ENCODE measurements at places on chromosomes 7 and 10.

DNA sequence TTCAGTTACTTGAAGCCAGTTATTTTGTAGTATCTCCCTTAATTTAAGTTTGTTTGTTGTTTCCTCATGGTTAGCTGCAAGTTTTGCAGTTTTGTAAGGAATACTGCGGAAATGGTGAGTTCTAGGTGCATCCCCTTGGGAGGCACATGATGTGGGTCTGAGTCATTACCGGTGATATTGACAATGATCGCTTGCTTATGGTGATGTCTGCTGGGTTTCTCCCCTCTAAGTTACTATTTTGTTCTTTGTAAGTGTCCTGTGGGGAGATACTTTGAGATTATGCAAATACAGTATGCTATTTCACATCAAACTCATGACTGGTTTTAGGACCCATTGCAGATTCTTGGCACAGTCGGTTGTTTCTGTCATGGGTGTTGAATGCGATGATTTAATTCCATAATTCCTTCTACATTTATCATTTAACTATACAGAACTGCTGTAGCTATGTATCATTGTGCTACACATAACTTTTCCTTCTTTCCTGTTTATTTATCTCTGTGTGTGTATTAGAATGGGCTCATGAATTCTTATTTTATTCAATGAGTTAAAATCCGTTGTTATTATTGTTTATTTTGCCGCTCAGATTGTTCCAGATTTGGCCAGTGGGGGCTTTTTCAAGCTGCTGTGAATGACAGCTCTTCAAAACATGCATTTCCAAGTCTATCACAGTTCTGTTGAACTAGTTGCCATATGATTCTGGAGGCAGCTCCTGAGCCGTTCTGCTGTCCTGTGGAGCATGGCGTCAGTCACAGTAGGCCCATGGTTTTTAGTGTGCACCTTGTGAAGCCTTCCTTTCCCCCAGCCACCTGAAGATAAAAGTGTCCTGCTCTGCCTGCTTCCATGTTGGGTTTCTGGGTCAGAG lies 18.4 kb downstream of the TSPAN14 start:
- DNase-seq: peak; percentile 84

- no peak for DNase-seq
Observed at GRCh38 chr7:12961910-12962480, 274.6 kb downstream of the ARL4A start.

DNA sequence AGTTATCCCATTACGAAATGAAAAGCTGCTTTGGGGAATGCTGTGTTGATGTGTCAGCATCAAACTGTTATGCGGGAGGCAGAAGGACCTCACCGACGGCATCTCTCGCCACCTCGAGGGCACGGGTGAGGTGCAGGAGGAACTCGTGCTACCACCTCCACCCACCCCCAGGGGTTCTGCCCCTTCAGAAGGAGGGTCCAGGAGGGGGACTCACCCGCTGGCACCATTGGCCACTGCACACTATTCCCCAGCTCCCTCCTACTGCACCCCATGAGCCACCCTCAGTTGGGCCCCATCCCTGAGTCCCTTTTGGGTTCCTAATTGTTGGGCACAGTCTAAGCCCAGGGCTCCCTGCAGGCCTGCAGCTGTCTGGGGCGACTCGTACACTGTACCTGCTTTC lies 236.6 kb downstream of the PTPRN2 start:
- DNase-seq: no peak

DNA sequence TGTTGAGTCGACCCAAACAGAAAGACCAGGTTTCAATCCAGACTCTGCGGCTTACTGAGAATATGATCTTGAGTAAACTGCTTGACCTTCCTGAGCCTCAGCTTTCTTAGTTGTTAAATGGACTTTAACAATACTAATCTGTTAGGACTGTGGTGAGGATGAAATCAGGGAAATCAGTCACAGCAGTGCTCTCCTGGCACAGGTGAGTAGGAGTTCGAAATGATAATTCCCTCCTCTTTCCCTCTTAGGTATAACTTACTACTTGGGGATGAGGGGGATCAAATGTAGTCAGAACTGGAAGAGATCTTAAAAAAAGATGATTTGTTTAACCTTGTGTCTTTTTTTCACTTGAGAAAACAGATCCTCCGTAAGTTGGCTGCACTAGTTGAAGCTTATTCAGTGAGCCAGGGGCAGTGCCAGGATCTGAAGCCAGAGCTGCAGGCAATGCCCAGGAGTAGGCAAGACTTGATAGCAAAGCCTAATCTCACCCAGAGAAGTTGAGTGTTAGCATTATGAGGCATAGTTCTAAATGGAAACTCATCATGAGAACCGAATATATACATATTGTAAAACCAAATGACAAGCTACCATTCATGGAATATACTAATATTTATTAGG lies 1.8 kb upstream of the MAGI2 start:
- DNase-seq: no peak

DNA sequence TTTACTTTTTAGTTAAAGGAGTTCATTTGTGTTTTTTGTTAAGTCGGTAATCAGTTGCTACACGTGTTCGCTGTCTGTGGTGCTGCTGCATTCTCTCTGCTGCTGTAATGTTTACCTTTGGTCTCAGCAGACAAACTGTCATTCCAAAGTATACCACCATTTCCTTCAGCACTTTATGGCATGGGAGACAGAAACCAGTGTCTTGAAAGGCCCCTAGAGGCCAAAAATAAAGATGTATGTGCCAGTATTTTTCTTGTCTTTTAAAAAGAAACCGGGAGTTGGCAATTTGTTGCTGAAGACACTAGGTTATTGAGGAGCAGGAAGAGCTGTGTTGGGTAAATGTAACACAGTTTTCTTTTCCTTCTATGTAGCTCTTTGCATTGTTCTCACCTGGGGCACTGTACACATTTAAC lies 24.1 kb downstream of the ZNF92 start:
- DNase-seq: peak; percentile 34

DNA sequence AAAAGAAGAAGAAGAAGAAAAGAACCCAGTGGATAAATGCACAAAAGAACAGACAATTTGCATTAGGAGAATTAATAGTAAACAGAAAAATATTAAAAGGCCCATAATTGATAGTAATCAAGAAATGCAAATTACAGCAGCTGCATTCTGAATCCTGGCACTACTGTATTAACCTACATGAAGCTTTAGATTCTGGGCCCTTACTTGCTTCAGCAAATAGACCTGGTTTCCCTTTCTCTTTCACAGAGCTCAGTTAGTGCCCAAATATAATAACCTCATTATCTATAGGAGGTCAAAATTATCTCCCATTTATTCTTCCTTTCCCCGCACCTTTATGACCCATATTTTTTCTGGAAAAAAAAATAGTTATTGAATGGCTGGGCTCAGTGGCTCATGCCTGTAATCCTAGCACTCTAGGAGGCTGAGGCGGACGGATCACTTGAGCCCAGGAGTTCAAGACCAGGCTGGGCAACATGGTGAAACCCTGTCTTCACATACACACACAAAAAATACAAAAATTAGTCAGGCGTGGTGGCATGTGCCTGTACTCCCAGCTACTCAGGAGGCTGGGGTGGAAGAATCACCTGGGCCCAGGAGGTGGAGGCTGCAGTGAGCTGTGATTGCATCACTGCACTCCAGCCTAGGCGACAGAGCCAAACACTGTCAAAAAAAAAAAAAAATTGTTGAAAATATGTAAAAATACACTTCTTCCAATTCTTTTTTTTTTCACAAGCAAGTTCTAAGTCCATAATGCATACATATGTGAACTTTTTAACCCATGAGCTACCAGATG lies 36.0 kb upstream of the PIK3AP1 start:
- no peak for DNase-seq

DNA sequence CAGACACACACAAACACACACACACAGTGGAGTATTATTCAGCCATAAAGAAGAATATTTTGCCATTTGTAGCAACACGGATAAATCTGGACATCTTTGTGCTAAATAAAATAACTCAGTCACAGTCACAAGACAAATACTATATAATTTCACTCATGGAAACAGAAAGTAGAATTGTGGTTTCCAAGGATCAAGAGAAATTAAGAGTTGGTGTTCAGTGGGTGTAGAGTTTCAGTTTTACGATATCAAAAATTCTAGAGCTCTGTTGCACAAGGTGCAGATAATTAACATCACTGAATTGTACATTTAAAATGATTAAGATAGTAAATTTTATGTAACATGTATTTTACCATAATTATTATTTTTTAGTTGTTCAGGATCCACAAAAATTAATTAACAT lies 1235.0 kb downstream of the XPNPEP1 start:
- DNase-seq: no peak

DNA sequence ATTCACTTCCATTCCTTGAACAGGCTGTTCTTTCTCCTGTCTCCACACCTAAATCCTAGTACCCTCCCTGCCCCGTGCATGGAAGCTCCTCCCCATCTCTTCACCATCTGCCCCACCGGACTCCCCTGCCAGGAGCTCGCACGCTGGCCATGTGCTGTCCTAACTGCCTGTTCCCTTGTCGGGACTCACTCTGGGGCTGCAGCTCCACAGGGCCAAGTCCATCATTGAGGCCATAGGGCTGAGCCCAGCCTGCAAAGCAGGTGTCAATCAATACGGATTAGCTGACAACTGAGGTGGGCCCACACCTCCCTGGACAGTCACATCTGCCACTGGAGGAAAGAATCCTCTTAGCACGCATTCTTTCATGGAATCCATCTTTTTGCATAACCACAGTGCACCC lies 41.4 kb upstream of the DMBT1 start:
- no peak for DNase-seq

GRCh38 chr10:35465673-35466072 lies 129.4 kb downstream of the CCNY start:
- no peak for DNase-seq

DNA sequence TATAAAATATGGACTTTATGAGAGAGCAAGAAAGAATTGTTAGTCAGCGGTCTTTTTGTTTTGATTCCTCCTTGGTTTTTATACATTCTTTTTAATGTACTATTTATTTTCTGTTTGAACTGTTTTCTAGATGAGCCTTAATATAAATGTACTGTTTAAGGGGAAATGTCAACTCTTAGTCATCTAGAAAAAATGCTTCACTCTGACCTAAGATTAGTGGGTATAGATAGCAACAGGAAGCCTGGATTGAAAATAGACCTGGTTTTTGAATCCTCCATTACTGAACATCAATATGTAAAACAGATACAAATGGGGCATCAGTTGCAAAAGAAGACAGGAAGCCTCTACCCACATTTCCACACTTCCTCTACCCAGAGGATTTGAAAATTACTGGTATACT lies 87.8 kb downstream of the CHRM2 start:
- DNase-seq: peak; percentile 73

DNA sequence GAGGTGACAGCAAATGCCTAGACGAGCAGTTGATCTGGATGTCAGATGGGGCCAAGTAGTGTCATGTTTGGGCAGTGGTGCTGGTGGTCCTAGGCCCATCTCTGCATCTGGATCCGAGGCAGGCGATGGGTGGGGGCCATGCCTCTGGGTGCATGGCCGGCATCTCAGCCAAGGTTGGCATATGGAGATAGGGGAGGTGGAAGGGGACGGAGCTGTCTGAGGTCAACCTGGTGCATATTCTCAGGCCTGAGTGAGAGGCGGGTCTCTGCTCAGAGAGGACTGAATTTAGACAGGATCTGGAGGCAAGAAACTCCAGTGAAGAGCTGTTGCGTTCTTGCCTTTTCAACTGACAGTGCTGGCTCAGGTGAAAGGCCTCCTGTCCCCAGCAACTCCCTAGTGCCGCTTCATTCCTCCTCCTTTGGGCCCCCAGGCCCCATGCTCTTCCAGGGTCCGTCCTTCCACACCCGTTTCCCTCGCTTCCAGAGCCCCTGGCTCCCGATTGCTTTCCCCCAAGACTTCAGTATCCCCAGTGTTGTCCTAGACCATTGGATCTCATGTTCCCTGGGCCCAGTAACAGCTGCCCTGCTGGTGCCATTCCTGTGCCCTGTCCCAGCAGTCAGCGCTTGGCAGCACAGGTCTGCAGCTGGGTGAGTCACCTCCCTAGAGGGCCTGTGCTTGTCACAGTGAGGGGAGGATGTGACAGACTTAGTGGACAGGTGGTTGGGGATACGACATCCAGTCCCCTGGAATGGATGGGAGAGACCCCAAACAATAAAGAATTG lies 32.6 kb downstream of the GBX1 start:
- no peak for DNase-seq

- peak; percentile 41 for DNase-seq
Observed at GRCh38 chr10:52740913-52741675, 31.5 kb downstream of the MBL2 start.

GRCh38 chr10:56920601-56921261 lies 559.7 kb upstream of the ZWINT start:
- no peak for DNase-seq

DNA sequence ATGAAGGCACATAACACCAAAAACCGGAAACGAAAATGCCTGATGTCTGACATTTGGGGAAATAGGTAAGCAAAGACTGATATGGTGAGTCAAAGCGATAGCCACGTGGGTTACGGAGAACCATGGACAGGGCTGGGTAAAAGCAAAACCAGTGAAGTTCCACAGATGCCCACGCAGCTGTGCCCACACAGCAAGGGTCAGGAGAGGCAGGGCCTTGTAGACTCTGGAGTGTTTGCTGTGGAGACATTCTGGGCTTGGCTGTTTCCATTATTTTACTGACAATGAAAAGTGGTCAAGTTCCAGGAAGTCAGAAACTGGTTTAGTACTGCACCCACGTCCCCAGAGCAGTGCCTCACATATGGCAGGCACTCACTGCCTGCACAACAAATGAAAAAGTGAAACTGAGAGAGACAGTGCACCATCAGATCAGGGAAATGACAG lies 148.7 kb downstream of the ZMYND11 start:
- no peak for DNase-seq

DNA sequence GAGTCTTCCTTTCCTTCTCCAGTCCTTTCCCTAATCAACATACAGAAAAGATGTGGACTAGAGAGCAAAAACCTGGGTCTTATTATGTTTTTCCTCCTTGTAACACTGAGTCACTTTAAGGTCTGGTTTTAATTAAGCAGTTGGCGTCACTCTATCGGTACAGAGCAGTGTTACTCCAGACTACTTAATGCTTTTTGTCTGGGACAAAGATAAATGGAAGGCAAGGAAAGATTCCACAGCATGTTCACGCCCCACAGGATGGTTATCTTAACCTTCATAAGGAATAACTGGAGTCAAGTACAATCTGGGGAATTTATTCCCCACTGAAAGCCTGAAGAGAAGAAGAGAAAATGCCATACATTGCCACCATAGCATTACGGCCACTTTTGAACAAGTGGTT lies 145.7 kb downstream of the ELAPOR2 start:
- peak; percentile 34 for DNase-seq

GRCh38 chr10:15540727-15541126 lies 169.6 kb upstream of the FAM171A1 start:
- DNase-seq: no peak
